ENCODE measurements at places on chromosomes 4 and X.

GRCh38 chr4:54958236-54958635, 167.2 kb downstream of the KDR start:
- no peak for DNase-seq

DNA sequence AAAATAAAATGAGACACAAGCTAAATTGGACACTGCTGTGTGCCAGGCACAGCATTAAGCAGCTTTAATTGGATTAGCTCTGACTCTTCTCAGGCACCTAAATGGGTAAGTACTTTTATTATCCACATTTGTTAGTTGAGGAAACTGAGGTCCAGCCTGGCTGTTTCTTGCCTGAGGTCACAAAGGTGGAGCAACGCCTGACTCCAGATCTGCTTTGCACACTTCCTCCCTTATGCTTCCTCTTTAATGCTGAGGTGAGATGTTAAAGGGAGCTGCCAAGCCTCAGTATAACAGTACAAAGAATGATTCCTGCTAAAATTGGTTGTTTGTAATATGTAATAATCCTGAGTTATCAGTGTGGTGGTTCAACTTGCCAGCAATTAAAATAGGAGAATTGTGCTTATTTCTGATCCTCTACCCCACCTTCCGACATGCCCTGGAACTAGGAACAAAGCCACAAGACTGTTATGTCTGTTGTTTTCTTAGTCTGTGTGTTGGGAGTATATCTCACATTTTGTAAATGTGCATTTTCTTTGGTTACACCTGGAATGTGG, 74.4 kb downstream of the AFF1 start:
- no peak for DNase-seq

DNA sequence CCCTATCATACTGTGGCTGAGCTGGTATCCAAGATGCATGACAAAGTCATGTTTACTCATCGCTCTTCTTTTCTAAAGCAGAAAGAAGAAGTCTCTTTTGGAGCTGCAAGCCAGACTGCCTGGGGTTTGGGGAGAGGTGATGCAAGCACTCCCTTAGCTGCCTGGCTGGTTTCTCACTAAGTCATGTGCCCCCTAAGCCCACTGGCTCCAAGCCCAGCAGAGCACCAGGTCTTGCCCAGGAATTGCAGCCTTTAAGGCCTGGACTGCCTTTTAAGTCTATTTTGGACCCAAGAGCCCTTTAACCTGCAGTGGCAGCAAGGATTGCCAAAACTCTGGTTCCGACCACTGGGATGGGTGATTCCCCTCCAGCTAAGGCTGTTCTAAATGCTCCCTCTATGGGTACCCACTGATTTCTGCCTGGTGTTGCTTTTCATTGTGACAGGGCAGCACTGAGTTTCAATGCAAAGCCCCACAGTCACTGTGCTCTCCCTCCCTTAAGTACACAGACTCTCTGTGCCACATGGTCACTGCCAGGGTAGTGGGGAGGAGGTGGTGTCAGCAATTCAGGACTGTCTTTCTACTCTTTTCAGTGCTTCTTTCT, 548.6 kb downstream of the TLL1 start:
- no peak for DNase-seq

- no peak for DNase-seq
Observed at GRCh38 chr4:137655302-137655701, 123.0 kb upstream of the PCDH18 start.

DNA sequence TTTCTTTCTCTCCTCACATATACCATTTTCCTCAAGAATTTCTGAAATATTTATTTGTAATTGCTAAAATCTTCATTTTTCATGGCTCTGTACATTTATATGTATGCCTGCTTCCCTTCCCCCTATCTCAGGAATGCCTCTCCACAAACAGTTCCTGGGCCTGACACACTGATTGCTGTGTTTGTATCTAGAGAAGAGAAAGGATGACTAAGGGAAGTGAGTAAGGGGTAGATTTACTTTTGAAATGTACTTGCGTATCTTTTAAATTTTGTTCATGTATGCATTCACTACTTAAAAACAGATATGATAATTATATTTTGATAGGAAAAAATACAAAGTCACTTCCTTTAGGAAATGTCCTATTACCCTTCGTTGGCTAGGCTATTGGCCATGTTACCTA, 790.8 kb downstream of the PCDH18 start:
- no peak for DNase-seq

GRCh38 chrX:9846631-9847030, 60.4 kb downstream of the SHROOM2 start:
- no peak for DNase-seq

DNA sequence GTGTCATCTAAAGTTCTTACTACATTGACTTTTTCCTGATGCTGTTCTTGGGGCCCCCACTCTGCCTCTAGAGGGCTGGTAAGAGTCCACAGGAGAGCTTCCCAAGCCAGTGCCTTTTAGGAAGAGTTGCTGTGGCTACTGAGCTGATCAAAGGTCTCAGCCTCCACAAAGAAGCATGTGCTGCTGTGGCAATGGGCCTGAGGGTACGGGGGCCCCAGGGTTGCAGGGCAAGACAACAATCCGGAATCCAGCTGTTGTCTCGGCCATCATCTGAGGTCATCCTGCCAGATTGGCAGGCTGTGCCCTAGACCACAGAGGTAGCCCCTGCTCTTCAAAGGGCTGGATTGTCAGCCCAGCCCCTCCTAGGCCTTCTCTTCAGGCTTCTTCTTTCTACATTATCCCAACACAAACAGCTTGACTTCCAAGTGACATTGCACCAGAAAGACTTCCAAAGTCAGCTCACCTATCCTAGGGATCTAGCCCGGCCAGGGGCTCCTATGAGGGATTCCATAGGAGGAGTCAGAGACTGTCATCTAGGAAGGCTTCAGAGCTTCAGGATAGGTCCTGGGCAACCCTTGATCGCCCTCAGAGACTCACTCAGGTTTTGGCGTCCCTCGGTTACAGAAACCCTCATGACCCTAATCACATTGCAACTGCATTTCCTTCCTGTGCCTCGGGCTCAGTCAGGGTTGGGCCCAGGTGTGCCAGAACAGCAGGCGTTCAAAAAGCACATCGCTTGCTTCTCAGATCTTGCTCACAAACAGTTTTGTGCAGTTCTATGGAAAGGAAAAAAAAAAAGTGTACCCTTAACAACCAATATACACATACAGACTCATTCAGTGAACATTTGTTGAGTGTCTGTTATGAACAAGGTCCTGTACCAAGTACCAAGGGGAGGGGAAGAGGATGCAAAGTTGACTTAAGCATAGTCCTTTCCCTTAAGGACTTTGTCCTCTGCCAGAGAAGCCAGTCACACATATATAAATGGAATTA, 27.8 kb downstream of the SLC25A5 start:
- no peak for DNase-seq

DNA sequence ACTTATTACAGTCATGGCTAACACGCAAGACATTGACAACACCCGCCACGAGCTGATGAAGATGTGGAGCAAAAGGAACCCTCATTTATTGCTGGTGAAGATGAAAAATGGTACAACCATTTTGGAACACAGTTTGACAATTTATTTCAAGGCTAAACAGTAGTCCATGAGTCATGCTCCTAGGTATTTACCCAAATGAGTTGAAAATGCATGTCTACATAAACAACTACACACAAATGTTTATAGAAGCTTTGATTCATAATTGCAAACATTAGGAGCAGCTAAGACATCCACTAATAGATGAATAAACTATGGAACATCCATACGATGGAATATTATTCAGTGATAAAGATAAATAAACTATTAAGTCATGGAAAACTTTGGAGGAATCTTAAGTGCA, 580.1 kb downstream of the RAPGEF2 start:
- no peak for DNase-seq

GRCh38 chrX:134095366-134095765, 110.0 kb upstream of the GPC3 start:
- no peak for DNase-seq

DNA sequence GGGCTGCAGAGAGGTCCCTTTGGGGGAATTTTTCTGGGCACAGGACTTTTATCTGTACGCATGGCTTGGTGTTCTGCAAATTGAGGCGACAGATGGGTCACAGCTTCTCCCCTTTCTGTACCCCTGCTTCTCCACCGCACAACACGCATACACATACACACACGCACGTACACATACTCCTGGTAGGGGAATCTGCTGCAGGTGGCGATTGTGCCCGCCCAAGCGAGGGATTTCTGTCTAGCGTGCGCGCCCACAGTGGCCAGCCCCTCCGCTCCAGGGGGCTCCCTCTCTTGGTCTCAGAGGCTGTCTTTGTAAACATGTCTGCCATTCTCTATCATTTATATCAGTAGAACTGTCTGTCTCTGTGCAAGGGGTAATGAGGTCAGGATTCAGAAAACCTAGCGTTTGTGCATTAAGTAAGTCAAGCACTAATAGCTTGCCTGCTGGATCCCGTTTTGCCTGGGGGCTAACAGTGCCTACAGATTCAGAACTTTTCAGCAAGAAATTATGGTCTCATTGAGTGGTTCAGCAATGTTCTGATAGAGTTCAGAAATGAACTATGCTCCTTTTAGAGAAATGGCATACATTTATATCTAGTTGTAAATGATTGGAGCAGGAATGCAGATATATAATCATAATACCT, 2.2 kb downstream of the GRID2 start:
- no peak for DNase-seq
